Frontal cortex (tissue), 4 donors: ENCODE measurements at places on chromosomes 13 and 19. TPM values are rescaled to one million over a fixed set of nuclear protein-coding genes. Genes with fewer than 3 reads are reported as not detected.

DNA sequence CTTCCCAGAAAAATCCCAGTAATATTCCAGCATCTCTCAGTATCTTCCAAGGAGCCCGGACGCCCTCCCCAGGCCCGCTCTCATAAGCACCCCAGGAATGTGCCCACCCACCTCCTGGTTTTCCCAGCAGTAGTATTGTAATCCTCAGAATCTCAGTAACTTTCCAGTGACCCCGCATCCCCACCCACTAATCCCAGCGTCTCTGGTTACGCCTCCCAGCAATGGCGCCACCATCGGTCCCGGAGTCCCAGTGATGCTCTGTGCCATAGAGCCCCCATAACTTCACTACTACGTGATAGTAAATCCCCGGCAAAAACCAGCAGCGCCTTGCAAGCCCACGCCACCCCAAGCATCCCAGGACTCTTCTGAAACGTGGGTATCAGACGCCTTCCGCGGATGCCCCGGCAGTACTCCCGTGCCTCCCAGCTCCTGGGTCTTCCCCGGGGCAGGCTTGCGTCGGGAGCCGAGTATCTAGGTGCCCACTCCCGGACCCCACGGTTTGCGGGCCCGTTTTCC lies 928 bp upstream of the PNPLA6 start:
- DNase-seq = peak; percentile 80

DNA sequence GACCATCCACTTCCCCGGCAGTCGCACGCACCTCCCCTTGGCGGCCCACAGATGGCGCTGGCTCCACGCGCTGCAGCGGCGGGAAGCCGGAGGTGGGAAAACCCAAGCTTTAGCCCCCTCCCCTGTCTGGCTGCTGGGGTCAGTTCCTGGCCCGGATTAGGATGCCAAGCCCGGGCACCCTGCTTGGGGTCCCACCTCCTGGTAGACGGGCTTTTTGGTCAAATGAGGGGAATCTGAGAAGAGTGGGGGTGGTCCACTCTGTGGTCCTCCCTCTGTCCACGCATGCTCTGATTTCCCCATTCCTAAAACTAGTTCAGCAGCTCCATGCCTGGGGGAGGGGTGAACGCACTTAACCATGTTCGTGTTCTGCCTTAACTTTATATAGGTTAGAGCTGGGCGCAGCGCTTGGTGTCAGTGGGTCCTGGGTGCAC lies 8.1 kb upstream of the ADGRE2 start:
- DNase-seq = no peak

- DNase-seq = no peak
Measured at GRCh38 chr19:5974721-5975387, 3.1 kb downstream of the RANBP3 start.

DNA sequence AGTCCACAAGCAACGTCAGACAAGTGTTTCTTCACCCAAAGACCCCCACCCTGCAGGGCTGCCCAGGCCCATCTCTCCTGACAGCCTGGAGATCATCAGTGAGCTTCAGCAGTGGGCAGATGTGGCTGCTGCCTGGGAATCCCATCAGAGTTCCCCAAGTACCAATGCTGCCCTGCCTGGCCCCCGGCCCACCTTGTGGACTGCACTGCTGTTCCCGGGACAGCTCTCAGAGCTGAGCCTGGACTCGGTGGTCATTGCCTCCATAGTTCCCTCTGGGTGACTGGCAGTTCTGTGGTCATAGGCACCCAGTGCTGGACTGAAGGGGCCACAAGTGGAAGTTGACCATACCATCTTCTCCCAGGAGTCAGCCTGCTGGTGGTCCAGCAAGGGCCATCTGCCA lies 24.5 kb upstream of the ZNF492 start:
- DNase-seq = no peak

- DNase-seq = no peak
Measured at GRCh38 chr13:26749285-26749684, 11.3 kb downstream of the GPR12 start.

DNA sequence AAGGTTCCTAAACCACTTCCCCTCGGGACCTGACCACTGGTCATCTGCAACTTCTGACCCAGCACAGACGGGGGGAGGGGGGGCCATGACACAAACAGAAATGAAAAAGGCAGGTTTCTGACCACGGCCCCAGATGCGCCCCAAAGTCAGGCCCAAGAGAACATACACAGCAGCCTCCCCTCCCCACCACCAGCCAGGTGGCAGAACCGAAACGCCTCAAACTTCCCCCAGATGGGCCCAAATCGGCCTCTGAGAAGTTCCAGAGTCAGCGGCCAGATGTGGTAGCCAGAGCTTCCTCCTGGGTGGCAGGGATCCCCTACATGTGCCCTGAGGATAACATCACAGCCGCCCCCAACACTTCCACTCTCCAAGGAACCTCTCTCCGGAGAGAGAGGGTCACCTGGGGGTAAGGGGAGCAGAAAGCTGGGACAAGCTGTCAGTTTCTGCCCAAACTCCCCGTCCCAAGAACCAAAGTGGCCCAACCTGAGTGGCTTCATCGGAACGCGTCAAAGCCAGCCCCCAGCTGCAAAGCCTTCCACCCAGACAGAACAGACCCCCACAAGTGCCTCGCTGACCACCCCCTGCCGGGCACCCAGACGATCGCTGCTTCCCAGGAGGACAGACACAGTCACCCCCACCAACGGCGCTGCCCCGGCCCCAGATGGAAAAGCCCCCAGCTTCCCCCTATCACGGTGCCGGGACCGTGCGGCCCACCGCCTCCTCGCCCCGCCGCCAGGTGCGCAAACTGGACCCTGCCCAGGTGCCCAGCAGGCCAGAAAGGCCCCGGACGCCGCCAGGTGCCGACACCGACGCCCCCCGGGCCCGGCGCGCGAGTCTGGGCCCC lies 800 bp downstream of the ELL start:
- DNase-seq = no peak

GRCh38 chr19:5292453-5292821 lies 48.2 kb downstream of the PTPRS start:
- DNase-seq = no peak

DNA sequence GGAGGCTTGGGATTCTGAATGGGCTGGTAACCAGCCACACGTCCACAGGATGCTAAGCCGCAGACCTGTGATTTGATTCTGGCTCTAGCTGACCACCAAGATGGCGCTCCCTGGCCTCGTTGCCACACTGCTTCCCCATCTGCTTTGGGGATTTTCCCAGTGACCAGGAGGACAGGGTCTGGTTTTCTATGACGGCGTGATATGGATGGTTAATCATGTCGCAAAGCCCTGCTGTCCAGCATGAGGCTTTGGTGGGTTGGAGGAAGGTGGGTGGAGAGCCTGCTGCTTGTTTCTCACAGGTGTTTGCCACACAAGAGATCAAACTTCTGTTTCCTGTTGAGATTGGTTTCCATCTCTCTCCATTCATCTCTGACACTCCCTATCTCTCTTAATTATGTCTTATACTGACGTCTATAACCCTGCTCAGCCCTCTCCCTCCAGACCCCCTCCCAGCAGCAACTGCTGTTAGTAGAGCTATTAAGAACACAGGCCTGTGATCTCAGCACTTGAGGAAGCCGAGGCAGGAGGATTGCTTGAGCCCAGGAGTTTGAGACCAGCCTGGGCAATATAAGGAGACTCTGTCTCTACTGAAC lies 102.7 kb downstream of the SIPA1L3 start:
- DNase-seq = no peak

The CA11 gene
- 12.6 TPM for total RNA-seq

GRCh38 chr13:74574964-74575728 lies 440.9 kb upstream of the KLF12 start:
- DNase-seq = peak; percentile 2

- DNase-seq = no peak
Measured at GRCh38 chr19:6384381-6384780, 8.6 kb downstream of the GTF2F1 start.

DNA sequence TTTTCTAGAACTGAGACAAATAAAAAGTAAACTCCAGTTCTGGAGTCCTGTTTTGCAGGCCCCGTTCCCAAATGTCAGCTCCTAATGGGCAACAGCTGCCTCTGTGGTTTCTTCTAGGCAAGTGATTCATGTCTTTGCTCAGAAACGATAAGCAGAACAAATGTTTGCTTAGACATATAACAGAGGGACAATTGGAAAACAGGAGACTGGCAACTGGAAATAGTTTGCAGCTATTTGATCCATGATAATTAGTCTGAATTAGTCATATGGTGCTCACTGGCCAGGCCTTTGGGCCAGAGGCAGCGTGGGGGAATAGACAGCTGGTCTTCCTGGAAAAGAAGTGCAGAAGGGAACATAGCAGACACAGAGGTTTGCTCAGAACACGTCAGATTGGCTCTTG lies 29.2 kb upstream of the TSHZ3 start:
- DNase-seq = no peak

GRCh38 chr13:44792096-44792495 lies 197.2 kb downstream of the NUFIP1 start:
- DNase-seq = no peak

- no peak for DNase-seq
Measured at GRCh38 chr13:33144358-33144784, 128.1 kb downstream of the KL start.

- no peak for DNase-seq
Measured at GRCh38 chr19:23991170-23991569, 76.5 kb downstream of the ZNF726 start.

The RNF113B gene
- not detected for total RNA-seq

- DNase-seq = no peak
Measured at GRCh38 chr13:113876346-113877148, 12.7 kb upstream of the GAS6 start.

The TBXA2R gene
- total RNA-seq = 0.41 TPM

DNA sequence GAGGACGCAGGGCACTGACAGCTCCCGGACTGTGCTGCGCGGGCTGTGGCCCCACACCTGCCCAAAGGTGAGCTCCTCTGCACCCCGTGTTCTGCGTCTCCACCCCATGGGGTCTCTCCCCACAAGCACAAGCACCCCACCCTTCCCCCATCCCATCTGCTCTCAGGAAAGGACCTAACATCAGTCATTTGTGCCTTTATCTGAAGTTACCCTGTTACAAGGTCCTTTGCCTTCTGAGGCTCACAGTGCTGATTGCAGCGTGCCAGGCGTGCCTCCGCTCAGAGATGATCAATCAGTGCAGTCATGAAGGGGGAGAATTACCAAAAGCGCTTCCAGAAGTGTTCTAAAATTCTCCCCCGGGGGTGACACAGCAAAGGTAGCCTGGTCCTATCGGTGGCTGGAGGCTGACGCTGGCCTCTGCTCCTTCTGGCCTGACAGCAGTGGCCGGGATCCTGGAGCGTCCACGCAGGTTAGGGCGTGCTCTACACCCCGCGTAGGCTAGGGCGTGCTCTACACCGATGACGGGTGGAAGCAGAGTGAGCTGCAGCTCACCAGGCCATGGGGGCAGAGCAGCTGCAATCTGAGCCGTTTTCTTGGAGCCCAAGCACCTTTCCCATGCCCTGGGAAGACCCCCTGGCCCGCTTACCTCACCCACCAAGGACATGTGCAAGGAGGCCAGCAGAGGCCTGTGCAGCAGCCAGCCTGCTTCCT lies 84.7 kb upstream of the TM9SF2 start:
- no peak for DNase-seq

DNA sequence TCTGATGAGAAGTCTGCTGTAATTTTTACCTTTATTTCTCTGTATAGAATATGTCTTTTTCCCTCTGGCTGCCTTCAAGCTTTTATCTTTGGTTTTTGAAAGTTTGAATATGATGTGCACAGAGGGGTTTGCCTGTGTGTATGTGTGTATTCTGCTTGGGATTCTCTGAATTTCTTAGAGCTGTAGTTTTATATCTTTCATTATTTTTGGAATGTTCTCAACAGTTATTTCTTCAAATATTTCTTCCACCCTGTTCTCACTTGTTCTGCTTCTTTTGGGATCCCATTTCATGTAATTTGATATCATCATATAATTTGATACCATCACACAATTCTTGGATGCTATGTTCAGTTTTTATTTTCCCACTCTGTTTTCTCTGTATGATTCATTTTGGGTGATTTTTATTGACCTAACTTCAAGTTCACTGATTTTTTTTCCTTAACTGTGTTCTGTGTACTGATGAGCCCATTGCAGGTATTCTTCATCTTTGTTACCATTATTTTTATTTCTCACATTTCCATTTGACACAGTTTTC lies 7.5 kb downstream of the COG3 start:
- DNase-seq = no peak

The SHISA2 gene
- total RNA-seq = 53.8 TPM

DNA sequence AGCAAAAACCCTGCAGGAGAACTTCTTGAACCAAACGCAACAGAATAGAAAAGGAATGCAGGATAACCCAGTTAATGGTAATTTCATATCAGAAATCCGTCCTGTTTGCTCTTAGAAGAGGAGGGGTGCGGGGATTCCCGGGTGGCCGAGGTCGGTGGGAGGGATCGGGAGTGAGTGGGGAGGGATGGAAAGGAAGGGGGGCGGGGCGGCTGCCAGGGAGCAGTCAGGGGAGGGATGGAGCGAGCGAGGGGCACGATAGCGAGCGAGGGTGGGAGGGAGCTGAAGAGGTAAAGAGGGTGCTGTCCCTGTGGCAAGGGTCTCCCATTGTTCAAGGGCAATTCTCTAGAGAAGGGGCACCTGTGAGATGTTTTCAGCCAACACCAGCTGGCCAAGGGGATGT lies 26.5 kb downstream of the CD177 start:
- DNase-seq = no peak

DNA sequence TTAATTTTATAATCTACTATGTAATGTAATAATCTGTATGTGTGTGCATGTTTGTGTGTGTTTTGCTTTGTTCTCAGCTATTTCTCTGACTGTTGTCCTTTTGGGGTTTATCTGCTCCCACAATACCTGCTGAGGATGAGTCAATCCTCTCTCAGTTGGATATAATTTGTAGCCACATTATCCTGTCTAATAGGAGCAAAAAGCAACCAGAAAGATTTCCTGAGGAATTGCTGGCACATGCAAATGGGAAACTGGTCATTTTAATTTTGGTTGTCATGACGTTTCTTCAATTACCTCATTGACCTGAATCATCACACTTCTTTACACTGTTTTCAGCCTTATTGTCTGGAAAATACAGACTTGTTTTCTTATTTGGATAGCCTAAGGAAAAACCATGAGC lies 488.4 kb downstream of the KLF5 start:
- DNase-seq = no peak

The FLT3 gene
- total RNA-seq = 3.7 TPM

DNA sequence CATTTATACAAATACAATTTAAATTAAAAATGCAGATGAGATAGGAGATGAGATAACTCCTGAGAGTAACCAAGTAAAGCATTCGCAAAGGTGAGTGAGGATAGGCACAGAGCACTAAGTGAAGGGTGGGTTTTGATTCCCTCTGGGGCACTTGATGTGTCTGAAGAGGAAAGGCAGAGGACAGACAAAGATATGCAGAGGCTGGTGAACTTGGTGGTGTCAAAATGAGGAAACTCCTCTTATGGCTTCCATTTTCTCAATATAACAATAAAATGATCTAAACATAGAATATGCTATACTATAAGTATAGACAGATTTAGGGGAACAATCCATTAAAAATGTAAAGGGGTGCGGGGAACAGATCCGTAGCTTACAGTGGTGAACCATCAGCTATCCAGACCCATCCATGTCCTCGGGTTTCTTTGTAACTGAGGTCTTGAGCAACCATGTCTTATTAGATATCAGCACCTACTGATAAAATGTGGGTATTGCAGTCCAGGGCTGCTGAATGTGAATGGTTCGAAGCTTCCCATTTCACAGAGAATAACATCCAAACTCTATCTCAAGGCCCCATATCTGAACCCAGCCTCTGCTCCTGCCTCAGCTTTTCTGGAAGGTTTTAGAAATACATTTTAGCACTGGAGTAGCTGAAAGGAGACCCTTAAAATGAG lies 73.9 kb upstream of the SLC10A2 start:
- no peak for DNase-seq
